ENCODE measurements at places on chromosomes 1 and 21.

GRCh38 chr1:18599704-18600103 lies 30.9 kb upstream of the PAX7 start:
- DNase-seq: no peak

GRCh38 chr1:63980740-63981407 lies 207.1 kb downstream of the ROR1 start:
- no peak for DNase-seq

GRCh38 chr21:16154951-16155635 lies 425.3 kb downstream of the USP25 start:
- no peak for DNase-seq

DNA sequence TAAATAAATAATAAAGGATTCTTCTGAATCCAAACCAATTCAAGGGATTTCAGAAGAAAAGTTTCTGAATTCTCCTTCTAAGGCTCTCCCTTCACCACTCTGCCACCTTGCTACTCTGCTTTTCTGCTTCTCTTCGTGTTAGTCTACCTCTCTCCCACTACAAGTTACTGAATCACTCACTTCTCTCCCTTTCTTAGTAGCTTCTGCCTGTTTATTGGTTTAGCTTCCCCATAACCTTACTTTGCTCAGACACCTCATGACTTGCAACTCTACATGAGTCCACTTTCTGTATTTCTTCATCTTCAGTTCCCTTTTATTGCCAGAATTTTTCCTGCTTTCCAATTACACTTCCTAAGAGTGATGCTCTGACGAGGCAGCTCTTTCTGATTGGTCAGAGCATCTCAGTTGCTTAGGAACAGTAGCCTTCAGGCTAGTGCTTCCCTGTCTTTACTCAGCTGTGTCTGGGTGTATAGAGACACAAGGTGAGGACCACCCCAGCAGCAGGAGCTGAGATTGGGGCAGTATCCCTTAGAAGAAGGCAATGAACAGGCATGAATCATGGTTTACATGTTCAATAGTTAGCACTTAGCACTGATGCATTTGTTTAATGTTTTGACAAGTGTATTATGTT lies 144.6 kb downstream of the SLC30A10 start:
- no peak for DNase-seq

DNA sequence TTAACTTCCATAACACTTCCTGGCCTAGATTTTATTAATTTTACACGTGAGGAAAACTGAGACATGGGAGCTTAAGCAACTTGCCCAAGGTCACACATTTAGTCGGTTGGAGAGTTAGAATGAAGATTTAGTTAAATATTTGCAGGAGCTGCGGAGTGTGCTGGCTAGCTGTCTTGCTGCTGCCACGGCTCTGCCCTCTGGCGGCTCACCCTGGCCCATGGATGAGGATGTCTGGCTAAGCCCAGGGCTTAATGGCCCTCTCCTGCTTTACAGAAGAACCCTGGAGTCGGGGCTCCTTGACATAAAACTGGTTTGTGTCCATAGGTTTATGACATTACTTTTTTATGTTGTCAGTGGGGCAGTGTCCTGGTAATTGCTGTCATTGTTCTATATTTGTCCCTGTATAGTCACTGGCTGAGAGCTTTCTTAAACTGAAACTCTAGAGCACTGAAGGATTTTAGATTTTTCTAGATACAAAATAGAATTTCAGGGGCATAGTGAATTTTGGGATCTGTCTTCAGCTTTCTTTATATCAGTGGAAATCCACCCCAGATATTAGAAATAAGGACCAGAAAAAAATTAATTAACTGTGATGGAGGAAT lies 88.9 kb upstream of the WLS start:
- peak; percentile 79 for DNase-seq

GRCh38 chr1:28510273-28510969 lies 4.6 kb downstream of the RCC1 start:
- DNase-seq: no peak

DNA sequence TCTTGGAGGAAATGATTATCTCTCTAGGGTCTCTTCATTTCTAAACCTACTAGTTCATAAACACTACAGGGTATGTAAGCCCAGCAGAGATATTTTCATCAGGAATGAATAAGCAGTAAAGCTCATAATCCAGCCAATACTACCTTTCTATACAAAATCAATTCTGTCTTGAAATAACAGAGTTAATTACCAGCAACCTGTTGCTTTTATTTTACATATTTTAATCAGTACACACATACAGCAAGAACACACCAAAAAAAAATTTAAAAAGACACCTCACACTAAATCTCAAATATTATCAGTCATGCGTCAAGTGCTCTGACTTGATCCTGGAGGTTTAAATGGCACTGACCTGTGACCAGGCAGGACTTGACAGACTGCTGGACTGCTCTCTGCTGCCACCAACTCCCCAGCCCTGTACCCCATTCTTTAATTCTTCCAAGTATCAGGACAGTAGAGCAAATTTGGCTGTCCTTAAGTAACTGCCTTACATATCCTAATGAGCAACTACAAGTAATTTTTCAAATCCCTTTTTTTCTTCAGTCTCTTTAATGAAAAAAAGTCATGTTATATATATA lies 98.5 kb downstream of the CDC42BPA start:
- DNase-seq: no peak

DNA sequence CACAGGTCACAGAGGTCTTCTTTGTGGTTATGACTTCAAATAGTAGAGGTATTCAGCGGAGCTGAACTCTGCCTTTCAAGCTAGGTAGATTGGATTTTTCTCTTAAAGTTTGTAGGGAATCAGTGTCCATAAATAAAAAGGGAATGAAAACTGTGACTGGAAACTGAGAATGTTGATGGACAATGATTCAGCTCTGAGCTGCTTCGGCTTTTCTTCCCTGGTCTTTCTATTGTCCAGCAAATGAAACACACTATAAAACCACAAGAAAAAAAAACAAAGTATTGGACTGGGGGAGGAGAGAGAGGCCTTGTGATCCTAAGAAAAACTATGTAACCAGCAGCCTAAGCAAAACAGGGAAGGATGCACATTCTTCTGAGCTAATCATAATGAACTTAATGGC lies 11.1 kb downstream of the TNNI3K start:
- no peak for DNase-seq

GRCh38 chr1:29634324-29634723 lies 398.0 kb downstream of the PTPRU start:
- DNase-seq: no peak

- DNase-seq: no peak
These were observed 5.1 kb downstream of the PEF1 start for GRCh38 chr1:31639543-31639942.

DNA sequence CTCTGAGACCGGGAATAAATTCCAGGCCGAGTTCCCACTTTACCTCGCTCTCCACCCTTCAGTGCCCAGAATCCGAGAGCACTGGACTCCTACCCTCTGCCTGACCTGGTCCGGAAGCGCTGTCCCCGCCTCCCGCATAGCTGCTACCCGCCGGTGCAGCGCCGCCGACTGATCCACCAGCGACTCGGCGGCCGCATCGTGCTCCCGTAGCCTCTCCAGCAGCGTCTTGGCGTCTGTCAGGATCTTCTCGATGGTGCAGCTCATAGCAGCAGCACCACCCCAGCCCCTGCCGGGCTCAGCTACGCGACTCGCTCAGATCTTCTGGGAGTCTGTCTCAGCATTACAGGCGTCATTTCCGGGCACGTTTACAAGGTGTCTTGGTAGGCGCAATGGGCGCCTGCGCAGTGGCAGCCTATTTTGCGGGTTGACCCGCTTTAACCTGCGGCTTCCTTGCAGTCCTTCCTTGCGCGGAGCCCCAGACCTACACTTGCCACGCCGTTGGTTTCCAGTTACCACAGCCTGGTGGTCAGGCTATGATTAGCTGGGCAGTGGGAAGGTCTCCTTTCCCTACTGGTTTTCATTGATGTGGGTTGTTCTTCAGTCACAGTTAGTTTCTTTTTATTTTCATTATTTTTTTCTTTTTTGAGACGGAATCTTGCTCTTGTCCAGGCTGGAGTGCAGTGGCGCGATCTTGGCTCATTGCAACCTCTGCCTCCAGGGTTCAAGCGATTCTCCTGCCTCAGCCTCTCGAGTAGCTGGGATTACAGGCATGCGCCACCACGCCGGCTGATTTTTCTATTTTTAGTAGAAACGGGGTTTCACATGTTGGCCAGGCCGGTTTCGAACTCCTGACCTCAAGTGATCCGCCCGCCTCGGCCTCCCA lies at the start of gene SIKE1:
Gene SIKE1 (minus strand): TSS at position 342 of the 883 bp plus-strand sequence. CDS start 78 bp downstream, at position 264.
- peak; percentile 91 for DNase-seq

GRCh38 chr1:87712261-87713010 lies 383.8 kb downstream of the LMO4 start:
- no peak for DNase-seq

- no peak for DNase-seq
These were observed 13.8 kb downstream of the HTR6 start for GRCh38 chr1:19678493-19678892.

- DNase-seq: no peak
These were observed 23.7 kb upstream of the WDR26 start for GRCh38 chr1:224458296-224458695.

DNA sequence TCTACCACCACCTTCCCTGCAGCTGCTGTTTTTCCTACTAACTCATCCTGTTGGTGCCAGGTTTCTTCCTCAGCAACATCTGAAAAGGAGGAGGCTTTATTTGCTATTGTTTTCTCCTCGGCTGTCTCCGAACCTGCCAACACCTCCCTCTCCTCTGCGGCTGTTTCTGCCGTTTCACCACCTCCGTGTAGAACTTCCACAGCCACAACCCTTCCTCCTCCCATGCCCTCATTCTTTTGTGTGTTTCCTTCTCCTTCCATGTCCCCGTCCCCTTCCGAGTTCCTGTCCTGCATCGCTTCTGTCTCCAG lies 59.0 kb upstream of the LRRC53 start:
- DNase-seq: no peak

- DNase-seq: no peak
These were observed 148.3 kb downstream of the KCNJ6 start for GRCh38 chr21:37767984-37768383.

DNA sequence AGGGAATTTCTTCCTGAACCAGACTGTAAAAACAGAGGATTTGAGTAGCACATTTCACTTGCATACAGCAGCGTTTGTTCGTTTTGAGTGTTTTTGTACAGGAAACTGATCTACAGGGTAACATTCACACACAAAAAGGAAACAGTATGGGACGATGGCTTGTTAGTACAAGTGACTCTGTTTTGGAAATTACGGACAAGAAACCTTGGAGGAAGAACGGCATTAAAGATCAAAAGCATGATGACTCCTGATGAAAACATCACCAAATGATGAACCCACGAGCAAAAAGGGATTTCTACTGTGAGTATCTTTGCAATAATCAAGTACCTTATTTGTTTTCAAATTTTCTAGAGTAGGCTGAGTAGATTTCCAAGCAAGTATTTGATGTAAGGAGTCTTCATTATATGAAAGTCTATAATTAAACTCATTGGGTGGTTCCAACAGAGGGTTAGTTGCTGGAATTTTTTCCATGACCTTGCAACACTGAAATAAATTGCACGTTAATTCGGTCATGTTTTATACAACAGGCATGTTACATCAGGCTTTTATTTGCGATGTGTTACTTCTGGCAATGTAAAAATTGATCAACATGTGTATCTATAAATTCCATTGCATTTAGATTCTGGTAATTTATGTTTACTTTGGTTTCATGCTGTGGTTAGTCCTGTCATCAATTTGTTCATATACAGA lies 76.7 kb upstream of the KCNK2 start:
- no peak for DNase-seq

GRCh38 chr1:220153147-220153546 lies 59.2 kb downstream of the IARS2 start:
- DNase-seq: no peak

- DNase-seq: no peak
These were observed 12.4 kb downstream of the MPZ start for GRCh38 chr1:161297415-161297814.

DNA sequence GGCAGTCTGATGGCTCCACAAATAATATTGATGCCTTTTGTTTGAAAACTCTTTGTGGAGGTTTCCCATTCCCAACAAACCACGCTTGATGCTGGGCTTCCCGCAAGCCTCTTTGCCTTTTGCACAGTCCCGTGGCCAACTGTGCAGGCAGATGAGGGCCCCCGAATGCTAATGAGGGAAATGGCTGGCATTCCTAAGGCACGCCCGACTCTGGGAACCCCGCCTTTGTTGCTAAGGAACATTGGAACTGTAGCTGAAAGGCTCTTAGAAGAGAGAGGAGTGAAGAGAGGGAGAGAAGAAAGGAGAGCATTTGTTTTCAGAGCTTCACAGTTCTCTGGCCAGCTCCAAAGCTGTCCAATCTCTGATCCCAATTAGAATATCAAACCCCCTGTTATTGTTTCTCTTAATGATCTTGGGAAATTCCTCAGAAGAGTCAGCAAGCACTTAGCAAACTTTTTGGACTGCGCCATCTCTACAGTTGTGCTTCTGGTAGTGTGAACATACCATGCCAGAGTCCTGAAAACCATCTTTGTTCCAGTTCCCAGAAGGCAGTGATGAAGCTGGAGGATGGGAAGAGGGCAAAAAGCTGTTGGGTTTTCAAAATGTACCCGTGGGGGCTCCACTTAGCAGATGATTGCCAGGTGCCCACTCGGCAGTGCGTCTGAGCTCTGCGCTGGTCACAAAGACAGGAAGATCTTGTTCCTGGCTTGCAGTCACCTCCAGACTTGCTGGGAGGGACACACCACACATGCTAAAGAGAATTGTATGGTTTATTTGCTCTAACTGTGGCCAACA lies 60.1 kb upstream of the CYP2J2 start:
- no peak for DNase-seq

- DNase-seq: no peak
These were observed 67.0 kb upstream of the LRRC53 start for GRCh38 chr1:74579425-74579824.

DNA sequence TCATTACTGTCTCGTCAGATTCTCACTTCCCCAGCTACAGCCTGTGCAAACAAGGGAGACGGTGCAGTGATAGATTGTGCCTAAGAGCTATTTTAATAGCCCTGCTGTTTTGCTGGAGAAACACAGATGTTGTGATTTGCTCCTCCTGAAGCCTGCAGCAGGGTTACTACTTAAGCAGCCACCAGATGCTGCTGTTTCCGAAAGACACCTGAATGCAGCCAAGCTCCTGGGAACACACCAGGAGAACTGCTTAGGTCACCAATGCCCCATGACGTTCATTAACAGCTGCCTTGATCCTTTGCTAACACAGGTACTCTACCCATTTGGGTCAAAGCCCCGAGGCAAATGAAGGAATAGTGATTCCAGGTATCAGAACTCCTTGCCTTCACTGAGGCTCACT lies 411.8 kb upstream of the DAB1 start:
- no peak for DNase-seq

DNA sequence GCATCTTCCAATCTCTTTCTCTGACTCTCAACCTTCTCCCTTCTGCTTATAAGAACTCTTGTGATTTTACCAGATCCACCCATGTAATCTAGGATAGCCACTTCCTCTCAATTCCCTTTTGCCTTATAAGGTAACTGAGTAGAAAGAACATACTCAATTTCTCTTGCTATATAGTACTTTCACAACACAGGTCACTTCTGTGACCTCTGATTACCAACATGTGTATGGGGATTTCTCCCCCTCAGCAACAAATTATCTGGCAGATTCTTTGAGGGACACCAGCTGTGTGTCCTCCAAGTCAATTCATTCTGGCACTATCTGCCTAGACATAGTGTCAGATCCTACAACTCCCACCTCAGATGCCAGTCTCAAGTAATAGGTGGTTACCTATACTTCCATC lies 62.5 kb downstream of the IL23R start:
- no peak for DNase-seq

GRCh38 chr1:192689459-192689858 lies 53.5 kb downstream of the RGS13 start:
- DNase-seq: no peak

- DNase-seq: no peak
These were observed 42.4 kb downstream of the PLPPR4 start for GRCh38 chr1:99306644-99307043.

All from pancreas (tissue), 10 donors.